ENCODE measurements at places on chromosomes 3 and 15.

DNA sequence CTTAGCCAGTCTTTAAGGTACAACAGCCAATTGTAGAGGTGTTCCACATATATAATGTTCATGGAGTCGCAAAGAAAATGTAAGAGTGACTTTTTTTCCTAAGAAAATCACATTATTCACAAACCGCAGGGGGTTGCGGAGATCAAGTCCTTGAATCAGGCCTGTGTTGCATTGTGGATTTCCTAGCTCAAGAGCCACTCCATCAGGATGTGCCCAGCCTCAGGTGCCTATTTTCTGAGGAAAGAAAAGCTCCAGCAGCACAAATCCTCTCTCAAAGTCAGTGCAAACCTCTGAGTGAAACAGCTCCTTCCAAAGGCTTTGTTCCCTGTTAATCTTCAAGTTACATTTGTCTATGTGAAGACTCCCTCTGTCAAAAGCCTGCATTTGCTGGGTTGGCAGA is 349.4 kb downstream of the CLSTN2 start:
- DNase-seq, result no peak

GRCh38 chr3:65786890-65787289 is 251.8 kb downstream of the MAGI1 start:
- no peak for DNase-seq

DNA sequence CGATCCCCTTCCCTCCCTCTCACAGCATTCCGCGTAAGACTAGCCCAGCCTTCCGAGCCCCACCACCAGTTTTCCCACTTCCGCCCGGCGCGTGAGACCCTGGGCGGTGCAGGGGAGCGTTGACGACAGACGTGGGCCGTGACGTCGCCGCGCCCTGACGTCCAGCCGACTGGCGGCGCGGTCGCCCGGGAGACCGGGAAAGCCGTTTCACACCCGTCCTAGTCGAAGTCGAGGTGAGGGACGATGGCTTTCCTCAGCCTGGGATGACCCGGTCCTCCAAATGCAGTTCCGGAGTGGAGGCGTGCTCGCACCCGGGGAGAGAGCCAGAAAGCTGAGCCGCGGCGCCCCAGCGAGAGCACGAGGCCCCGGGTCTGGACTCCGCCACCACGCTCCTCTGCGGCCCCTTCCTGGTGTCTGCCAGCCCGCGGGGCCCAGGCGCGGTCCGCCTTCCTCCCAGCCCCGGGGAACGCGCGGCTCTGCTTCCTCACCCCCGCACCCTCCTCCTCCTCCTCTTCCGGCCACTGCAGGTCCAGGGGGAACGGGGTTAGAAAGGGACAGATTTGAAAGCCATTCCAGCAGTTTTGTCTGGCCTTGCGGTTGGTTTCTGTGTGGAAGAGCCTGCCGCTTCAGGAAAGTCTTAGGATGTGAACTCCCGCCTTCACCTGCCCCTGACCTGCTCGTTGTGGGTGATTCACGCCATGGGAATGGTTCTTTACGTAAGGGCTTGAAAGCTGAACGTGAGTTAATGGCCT is at the start of gene LEKR1:
TSS of gene LEKR1 (plus strand) at position 210 of the 752 bp plus-strand sequence. CDS start 2,977 bp downstream, outside the sequence.
- peak; percentile 77 for DNase-seq

DNA sequence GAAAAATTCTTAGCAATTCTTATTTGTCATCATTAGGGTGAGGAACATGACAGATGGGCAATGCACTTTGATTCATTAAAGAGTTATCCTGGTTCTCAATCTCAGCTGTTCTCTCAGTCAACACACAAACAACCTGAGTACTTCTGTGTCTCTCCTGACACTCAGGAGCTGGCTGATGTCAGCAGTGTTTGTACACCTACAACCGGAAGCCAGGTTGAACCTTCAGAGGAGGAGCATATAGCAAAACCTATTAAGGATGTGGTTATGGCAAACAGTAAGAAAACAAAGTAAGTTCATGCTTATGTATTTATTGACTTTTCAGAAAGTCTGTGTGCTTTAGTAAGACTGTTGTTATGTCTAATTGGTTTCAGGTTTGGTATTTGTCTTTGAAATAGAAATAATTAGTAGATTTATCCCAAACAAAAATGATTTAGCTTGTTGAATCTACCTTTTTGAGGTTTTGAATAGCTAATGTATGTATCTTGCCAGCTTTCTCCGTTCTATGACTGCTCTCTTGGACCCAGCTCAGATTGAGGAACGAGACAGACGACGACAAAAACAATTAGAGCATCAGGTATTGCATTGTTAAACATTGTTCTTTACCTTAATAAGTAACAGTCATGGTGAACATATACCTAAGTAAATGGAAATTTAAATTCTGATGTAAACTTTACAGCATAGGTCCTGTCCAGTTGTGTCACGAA is 36.6 kb downstream of the CCDC66 start:
- no peak for DNase-seq

DNA sequence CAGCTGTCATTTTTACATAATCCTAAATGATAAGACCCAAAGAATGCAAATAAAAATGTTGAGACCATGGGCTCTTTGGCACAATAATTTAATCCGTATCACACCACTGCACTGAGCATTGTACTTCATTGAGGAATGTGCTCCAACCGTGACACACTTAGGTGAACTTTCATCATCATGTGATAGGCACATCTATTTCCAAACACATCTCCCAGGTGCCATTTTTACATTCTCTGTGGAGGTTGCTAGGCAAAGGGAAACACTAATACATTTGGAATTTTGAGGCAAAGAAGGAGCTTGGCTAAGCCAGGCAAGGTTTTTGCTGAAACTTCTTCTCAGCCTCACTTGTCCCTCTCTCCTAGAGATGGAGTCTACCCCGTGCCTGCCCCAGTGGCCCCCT is 68.7 kb downstream of the LRTM1 start:
- DNase-seq, result no peak
